ENCODE measurements at places on chromosomes 11 and 22. TPM values are rescaled to one million over a fixed set of nuclear protein-coding genes. Genes with fewer than 3 reads are reported as not detected.

The PICALM gene
- total RNA-seq: 202 TPM

The PHOX2A gene
- total RNA-seq: not detected

The RIMBP3B gene
- total RNA-seq: not detected

The OTUB1 gene
- total RNA-seq: 80.0 TPM

The GRK2 gene
- 62.3 TPM for total RNA-seq

DNA sequence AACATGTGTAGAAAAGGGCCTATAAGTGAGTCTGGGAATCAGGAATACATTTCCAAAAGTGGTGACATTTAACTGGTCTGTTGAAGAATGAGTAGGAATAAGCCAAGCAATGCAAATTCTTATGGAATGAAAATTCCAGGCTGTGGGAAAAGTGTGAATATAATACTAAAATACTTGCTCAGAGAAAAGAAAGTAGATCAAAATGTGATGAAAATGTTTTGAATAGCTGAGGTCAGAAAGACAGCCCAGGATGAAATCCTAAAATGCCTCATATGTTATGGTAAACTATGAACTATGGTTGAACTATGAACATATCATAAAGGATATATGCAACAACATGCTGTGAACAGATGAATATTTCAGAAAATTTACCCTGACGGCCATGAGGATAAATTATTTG is 688.3 kb upstream of the FAT3 start:
- no peak for DNase-seq

GRCh38 chr11:45590743-45591142 is 74.7 kb downstream of the CHST1 start:
- DNase-seq: no peak

- no peak for DNase-seq
These were observed 77.3 kb upstream of the ATXN10 start for GRCh38 chr22:45594123-45594941.

GRCh38 chr22:31872209-31872608 is 72.1 kb upstream of the YWHAH start:
- peak; percentile 31 for DNase-seq

- no peak for DNase-seq
These were observed 50.9 kb downstream of the AP2A2 start for GRCh38 chr11:976431-977160.

DNA sequence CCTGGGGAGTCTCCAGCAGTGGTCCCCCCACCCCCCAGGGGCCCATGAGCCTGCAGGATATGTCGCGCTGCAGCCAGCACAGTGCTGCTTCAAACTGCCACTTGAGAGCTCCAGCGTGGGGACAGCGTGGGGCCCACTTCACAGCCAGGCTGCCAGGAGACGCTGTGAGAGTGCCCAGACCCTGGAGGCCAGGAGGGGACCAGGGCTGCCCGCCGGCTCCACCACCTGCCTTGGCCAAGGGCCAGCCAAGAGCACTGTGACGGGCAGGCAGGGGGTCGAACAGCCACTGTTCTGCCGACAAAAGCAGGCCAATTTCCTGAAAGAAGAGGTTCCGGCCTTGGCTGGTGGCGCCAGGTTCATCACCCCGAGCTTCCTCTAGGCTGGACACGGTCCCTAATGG is 60.2 kb downstream of the FLRT1 start:
- no peak for DNase-seq

GRCh38 chr11:110982214-110982613 is 263.3 kb upstream of the POU2AF2 start:
- DNase-seq: no peak

DNA sequence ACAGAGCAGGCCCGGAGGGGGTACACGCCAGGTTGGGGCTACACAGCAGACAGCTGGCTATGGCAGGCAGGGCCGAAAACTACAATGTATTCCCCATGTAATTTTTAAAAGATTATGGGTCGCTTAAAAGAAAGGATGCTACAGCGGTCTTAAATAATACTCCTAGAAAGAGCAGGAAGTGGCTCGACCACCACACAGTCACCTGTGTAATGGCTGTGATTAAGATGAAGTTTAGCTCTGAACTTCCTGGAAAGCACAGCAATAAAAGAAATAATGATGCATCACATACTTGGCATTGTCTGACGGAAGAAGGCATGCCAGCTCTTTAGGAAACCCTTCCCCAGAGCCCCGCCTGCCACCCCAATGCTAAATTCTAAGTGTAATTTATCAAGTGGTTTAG is 32.6 kb downstream of the WNT11 start:
- no peak for DNase-seq

- no peak for DNase-seq
These were observed 63.6 kb downstream of the PAK1 start for GRCh38 chr11:77410076-77410827.

DNA sequence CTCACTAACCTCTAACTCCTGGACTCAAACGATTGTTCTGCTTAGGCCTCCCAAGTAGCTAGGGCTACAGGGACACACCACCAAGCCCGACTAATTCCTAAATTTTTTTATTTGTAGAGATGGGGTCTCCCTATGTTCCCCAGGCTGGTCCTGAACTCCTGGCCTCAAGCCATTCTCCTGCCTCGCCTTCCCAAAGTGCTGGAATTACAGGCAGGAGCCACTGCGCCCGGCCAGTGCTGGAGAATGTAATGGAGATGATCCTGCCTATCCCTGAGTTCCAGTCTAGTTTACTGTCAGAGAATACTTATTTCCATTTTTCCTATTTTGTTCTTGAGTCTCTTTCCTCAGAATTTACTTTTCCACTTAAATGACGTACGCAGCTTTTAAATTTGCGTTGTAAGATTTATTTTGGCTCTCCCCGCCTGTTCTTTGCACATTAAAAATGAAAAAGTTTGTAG is at the start of gene CHEK1:
TSS of gene CHEK1 (plus strand) at position 408 of the 458 bp plus-strand sequence. CDS start 1,606 bp downstream, outside the sequence.
- no peak for DNase-seq

DNA sequence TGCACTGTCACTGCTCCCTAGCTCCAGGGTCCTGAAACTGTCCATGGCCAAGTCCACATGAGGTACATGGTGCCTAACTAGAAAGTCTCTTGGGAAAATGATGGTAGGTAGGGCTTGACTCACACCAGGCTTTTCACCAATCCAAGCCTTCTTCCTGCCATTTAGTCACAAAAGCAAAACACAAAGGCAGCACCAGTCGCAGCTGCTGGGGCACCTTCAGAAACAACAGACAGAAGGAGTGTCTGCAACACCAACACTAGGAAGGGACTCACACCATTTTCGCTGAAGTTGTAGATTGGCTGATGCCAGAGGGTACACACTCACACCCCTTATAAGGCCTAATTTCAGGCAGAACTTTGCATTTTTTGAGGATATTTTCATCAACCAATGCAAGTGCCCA is 55.7 kb downstream of the SYTL2 start:
- no peak for DNase-seq

Data from endothelial cell of umbilical vein (primary cell).